ENCODE measurements at places on chromosomes 6 and 20. TPM values are rescaled to one million over a fixed set of nuclear protein-coding genes. Genes with fewer than 3 reads are reported as not detected.
A peak's percentile ranks its signal among the peaks of the same experiment; 100 is the strongest.

DNA sequence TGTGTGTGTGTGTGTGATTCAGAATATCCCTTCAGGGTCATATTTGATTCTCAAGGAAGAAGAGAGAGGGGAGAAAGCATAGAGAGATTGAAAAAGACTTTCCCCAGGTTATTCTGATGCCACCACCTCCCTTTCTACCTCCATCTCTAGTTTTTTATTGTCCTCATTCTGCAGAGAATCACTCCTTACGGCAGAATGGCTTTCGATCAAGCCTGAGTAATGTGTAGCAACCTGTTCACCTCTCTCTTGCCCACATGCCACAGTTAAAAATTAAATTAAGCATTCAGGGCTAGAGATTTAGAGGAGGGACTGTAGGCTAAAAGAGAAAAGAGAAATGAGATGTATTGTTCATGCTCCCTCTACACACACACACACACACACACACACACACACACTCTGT, 18.1 kb downstream of the KLHL32 start:
- DNase-seq: no peak

GRCh38 chr6:15400572-15401004, 154.7 kb downstream of the JARID2 start:
- DNase-seq: peak; percentile 58

DNA sequence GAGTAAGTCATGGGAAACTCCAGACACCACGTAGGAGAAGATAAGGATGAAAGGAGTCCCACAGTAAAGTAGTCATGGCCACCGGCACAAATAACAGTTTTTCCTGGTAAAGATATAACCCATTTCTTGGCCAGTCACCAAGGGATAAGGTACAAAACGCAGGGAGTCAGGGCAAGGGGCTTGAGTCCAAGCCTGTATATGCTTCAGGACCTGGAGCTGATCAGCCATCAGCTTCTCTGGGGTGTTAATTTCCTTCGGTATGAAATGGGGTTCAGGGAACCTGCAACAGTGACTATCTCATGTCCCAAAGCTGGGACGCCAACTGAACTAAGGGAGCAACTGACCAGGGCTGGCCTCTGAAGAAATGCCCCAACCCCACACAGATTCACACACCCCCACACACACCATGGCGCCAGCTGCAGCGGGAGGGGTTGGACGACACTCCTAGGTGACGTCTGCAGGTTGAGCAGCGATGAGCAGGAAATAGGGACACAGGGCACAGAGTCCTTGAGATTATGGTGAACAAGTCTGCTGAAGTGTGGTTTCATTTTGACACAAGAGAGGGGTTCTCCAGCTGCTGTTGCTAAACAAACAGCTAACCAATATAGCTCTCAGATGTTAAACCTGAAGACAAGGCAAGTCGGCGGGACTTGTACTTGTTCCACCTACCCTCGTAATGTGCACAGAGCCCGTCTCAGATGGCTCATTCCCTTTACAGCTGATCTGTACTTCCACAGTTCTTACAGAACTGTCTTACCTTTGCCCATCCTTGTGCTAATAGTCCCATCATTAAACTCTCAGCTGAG, 7.4 kb upstream of the ADTRP start:
- DNase-seq: no peak

- no peak for DNase-seq
Measured at GRCh38 chr6:169084067-169084466, 169.6 kb downstream of the THBS2 start.

DNA sequence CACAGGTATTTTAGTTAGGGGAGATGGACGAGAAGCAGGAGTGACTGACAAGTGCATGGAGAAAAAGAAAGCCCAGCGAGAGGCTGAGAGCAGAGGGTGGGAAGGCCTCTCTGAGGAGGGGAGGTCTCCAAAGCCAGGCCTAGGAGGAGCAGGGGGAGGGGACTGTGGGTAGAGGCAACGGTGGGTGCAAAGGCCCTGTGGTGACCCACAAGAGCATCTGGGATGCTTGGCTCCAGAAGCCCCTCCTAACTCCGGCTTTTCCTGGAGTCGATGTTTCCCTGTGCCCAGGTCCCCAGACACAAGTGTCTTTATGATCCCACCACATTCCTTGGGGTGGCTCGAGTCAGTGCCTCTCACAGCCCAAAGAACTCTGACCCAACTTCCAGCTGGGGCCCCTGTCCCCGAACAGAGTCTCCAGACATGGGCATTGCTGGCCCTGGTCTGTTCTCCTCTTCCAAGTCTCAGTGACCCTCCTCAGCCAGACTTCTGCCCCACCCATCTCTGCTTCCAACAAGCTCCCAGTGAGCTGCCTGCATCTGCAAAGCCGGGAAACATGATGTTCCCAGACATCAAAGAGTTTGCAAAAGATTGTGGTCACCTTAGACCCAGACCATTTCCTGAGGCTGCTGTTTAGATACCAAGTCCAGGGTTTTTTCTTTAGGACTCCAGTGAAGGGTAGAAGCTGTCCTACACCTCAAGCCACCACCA, 11.1 kb upstream of the BMP7 start:
- no peak for DNase-seq

DNA sequence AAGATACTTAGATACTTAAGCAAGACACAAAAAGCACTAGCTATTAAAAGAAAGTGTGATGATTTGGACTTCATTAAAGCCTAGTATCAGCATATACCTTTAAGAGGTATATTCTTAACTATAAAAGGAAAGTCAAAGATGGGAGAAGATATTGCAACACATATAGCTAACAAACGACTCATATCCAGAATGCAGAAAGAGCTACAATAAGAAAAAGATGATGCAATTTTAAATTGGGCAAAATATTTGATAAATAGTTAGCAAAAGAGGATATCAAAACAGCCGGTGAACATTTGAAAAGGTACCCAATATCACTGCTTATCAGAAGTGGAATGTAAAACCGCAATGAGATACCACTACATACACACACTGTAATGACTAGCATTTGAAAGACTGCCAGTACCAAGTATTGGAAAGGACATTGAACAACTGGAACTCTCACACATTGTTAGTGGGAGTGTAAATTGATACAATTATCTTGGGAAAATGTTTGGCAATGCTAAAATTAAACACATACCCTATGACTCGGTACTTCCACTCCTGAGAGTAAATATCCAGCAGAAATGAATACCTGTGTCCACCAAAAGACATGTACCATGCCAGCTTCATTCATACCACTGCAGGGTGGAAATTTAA, 25.7 kb downstream of the MUC22 start:
- DNase-seq: no peak

DNA sequence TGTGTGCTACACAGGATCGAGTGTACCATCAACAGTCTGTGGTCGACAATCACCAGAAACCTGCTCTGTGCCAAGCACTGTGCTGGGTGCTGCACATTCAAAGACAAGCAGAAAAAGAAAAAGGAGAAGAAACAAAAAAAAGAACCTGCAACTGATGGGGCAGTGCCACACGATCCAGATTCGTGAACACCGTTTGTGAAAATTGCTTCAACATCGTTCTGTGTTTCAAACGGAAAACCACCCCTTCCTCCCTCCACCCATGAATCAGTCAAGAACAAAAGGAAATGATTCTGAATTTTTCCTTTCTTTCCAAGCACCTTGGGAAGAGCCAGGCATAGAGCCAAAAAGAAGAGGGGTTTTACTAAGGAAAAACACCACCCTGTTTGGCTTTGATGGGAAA, 129.2 kb upstream of the ARID1B start:
- no peak for DNase-seq

DNA sequence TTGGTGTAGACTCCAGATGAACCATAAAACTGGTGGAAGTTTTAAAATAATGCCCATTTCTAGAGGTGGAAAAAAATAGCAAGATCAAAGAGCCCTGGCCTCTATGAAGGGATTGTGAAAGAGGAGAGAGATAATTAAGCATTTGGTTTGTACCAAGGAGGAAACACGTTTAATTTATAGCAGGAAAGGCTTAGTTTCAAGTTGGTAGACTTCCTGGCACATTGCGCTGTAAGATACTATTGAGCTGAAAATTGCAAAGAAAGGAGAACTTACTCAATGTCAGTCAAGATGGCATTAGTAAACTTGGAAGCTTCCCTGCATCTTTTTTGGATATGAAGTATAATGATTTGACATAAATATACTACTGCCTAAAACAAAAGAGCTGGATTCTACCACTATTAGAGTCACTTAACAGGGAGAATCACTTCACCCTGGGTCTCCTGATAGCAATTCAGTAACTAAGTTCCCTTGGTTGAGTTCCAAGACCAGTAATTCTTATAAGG, 24.4 kb downstream of the MARCKS start:
- DNase-seq: no peak

DNA sequence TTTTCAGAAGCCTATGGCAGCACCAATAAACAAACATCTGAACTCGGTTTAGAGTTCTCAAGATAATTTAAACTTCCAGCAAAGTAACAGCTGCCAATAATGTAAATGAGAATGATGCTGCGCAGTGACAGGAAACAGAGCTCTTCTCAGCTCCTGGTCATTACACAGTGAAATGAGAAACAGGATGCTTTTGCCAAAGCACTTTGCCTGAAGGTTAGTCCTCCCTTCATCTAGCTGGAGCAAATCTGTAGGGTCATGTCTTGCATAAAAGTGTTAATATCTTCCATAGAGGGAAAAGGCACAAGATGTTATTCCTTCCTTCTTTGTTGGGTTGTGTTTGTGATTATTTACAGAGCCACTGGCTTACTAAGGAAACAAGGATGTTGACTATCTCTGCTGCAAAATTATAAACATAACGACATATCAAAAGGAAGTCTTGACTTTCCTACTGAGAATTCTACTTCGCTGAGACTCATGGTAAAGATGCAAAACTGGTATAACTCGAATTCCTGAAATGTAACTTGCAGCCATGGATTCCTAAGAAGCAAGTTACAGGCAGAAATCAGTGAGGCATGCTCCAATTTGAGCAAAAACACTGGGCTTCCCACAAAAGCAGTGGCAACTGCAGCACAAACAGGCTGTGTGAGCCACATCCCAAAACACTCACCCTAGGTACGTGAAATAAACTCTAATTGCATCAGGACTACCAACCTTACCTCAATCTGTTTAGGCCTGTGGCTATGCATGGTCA, 102.5 kb upstream of the BEND6 start:
- peak; percentile 39 for DNase-seq

- DNase-seq: no peak
Measured at GRCh38 chr6:109662192-109662591, 28.8 kb downstream of the AK9 start.

Gene C6orf141
- polyA plus RNA-seq: 0.90 TPM

Gene ENPP4
- polyA plus RNA-seq: 19.4 TPM

Gene KATNA1
- 34.9 TPM for polyA plus RNA-seq

Data from right renal pelvis (tissue), 4 donors.